ENCODE measurements at places on chromosomes 5 and 9. TPM values are rescaled to one million over a fixed set of nuclear protein-coding genes. Genes with fewer than 3 reads are reported as not detected.

Gene LECT2
- polyA plus RNA-seq: not detected

Gene PGM5
- polyA plus RNA-seq: 5.3 TPM

Gene NCS1
- polyA plus RNA-seq: 12.8 TPM

Gene OMD
- 1.1 TPM for polyA plus RNA-seq

Gene IFNB1
- not detected for polyA plus RNA-seq

Gene CTXN3
- polyA plus RNA-seq: 0.04 TPM

Gene IFNE
- polyA plus RNA-seq: 0.33 TPM

Gene SYK
- polyA plus RNA-seq: 12.0 TPM

Gene FABP6
- 1.8 TPM for polyA plus RNA-seq

Gene TDRD7
- polyA plus RNA-seq: 6.7 TPM

Gene CAVIN4
- 0.07 TPM for polyA plus RNA-seq

Measured in esophagus (tissue), 2 donors.